Stimulated activated CD4-positive, alpha-beta T cell treated with anti-CD3 and anti-CD28 coated beads, Interleukin-15, amount 100 ng/mL, for 24 hours (primary cell): ENCODE measurements at places on chromosomes 7 and 10.

DNA sequence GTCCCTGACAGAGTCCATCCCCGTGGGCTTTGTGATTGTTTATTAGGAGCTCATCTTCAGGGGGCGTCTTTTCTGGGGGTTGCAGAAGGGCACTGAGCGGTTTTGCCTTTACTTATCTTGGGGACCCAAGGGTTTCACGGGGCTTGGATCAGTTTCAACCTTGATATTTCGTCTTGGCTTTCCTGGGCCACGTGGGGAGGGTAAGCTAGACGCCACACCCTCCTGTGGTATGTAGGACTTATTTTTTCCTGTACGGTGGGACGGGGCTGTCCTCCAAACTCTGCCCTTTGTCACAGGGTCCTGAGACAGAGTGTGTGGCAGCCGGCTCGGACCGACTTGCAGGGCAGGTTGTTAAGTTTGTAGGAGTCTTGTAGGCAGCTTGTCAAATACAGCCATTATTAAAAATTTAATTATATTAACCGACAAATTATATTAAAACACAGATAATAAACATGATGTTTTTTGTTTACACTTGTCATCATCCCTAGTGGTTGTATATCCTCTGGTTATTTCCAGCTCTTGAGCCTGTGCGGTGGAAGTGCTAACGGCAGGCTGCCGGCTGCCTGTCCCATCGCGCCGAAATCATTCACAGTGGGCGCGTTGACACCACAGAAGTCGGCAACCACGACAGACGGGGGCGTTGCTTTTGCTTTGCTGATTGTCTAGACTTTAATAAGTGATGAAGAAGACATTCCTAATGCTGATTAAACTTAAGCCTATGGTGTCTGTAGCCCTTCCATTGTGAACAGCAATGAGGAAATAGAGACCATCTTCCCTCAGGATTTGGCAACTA lies 193.2 kb downstream of the DNAJB6 start:
- no peak for DNase-seq

- no peak for DNase-seq
Observed at GRCh38 chr7:17434191-17434590, 135.7 kb downstream of the AHR start.

DNA sequence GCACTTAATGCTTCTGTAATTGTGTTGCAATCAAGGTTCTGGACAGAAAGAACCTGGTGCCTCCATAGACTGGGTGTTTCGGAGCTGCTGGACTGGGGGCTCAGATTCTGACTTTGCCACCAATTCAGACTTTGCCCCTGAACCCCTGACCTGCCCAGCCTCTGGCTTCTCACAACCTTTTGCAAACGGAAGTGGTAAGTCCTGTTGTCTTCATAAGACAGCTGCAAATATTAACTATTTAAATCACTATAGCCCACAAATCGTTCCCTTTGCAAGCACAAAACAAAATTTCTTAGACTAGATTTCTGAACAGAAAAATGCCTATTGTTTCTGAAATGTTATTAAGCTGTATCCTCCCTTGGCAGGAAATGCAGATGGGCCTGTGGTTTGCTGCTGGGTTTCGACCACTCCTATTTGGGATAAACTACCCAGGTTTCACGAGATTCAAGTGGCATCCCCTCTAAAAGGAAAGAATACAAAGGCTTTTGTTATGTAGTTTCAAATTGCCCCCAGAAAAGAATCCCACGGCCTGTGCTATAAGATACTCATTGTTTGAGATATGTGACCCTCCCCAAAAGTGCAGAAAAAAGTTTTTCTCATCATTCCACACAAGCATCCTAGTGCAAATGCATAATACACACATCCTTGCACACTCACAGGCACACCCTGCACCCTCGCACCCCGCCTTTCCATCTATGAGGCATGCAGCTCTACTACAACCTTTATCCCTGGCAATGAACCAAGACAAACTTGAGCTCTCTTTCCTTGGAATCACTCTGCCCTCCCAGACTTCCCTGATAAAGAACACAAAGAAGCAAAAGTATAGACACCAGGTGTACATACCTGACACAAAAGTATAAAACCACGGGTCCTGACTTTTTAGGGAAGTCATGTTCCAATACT lies 209.1 kb downstream of the PRPF18 start:
- DNase-seq, result no peak

DNA sequence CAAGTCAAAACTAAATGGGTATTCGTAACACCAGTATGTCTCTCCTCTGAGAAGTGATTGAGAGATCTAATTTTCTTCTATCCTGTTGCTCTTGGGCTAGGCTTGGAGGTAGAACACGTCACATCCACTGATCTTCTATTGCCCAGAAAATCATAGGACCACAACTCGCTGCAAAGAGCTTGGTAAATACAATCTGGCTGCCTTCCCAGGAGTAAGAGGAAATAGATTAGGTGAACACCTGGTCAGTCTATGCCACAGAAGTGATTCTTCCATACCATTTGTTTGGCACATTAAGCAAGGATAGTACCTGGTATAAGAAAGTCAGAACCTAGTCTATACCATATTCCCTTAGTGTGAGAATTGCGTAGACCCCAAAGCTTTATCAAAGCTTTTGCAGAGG lies 129.3 kb upstream of the PHYHIPL start:
- no peak for DNase-seq

GRCh38 chr7:25408876-25409275 lies 180.6 kb upstream of the NPVF start:
- no peak for DNase-seq

- no peak for DNase-seq
Observed at GRCh38 chr10:29104661-29105399, 184.0 kb upstream of the LYZL1 start.

DNA sequence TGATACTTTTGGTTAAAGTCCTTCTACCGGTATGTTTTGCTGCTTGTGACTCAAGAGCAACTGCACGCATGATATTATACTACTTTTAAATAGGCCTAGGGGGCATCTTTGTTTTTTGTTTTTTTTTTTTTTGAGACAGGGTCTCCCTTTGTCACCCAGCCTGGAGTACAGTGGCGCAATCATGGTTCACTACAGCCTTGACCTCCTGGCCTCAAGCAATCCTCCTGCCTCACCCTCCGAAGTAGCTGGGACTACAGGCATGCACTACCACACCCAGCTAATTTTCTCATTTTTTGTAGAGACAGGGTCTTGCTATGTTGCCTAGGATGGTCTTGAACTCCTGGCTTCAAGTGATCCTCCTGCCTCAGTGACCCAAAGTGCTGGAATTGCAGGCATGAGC lies 80.2 kb downstream of the ZMYND11 start:
- DNase-seq, result no peak

DNA sequence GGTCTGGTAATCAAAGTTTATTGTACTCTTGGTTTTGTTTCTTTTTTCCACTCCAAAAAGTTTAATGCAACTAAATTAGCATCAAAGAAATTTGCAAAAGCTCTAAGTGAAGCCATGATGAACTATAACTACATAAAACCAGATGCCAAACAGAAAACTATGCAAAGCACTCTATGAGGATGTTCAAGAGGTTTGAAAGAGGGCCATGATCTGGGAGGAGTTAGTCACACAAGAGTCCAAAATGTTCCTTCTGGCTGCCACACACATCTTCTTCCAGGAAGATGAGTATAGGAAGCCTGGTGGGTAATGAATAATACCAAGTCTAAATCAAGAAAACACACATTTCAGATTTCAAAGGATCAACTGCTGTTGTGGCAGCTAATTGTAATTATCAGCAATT lies 28.4 kb downstream of the GLI3 start:
- no peak for DNase-seq
